ENCODE measurements at places on chromosomes 5 and 9. TPM values are rescaled to one million over a fixed set of nuclear protein-coding genes. Genes with fewer than 3 reads are reported as not detected.
A peak's percentile ranks its signal among the peaks of the same experiment; 100 is the strongest.

- DNase-seq = no peak
These were observed 106.6 kb downstream of the PLCXD3 start for GRCh38 chr5:41403846-41404245.

GRCh38 chr5:172659909-172660628, 19.0 kb downstream of the NEURL1B start:
- DNase-seq = peak; percentile 77

- DNase-seq = peak; percentile 27
These were observed 9.8 kb downstream of the PIK3R1 start for GRCh38 chr5:68225188-68225910.

- DNase-seq = no peak
These were observed 416.5 kb upstream of the TLE4 start for GRCh38 chr9:79155308-79155707.

DNA sequence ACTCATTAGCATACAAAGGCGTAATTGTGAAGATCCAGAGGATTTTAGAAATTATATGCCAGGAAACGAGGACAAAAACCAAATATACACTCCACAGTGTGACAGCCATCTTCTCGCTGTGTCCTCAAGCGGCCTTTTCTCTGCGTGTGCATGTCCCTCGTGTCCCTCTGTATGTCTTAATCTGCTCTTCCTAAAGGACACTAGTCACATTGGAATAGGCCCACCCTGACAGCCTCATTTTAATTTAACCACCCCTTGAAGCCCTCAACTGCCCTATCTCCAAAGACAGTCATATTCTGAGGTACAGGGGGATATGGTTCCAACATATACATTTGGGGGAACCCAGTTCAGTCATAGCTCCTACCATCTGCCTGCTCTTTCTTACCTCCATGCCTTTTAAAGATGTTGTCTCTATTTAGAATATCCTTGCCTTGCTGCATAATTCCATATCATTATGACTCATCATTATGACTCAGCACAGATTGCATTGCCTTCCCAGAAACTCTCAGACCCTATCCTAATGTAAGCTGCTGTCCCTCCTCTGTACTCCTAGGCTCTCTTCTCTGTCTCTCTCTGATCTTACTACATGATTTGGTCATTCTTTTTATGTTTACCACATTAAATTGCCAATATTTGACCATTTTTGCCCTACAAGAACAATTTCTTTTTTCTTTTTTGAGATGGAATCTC, 210.9 kb downstream of the AOPEP start:
- DNase-seq = no peak

- no peak for DNase-seq
These were observed 131.5 kb upstream of the OTULINL start for GRCh38 chr5:14450018-14450524.

- DNase-seq = no peak
These were observed 32.0 kb downstream of the UNC13B start for GRCh38 chr9:35193762-35194161.

- DNase-seq = no peak
These were observed 20.4 kb upstream of the SPTLC1 start for GRCh38 chr9:92135576-92135975.

DNA sequence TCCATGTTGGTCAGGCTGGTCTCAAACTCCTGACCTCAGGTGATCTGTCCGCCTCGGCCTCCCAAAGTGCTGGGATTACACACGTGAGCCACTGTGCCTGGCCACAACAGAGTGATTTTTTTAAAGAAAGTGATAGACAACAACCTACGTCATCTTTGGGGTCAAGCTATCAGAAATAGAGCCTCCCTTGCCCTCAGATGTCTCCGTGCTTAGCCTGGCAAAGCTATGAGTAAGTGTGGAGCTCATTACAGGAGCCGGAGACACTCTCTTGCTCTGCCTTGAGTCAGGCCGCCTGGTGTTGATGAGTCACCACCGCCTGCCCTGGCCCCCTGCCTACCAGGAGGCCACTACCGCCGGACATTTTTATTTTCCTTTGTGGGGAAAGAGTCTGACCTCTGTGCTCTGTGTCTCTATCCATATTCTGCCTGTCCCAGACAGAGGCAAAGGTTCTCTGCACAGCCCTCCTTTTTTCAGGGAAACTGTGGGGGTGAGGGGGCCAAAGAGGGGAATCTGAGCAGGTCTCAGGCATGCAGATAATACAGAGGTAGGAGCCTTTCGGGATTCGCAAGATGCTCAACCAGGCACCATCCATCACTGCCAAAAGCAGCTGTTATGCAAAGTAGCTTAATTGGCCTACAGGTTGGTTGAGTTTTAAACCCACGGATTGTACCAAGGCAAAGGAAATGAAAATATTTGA, 123.7 kb upstream of the CPEB4 start:
- DNase-seq = no peak

DNA sequence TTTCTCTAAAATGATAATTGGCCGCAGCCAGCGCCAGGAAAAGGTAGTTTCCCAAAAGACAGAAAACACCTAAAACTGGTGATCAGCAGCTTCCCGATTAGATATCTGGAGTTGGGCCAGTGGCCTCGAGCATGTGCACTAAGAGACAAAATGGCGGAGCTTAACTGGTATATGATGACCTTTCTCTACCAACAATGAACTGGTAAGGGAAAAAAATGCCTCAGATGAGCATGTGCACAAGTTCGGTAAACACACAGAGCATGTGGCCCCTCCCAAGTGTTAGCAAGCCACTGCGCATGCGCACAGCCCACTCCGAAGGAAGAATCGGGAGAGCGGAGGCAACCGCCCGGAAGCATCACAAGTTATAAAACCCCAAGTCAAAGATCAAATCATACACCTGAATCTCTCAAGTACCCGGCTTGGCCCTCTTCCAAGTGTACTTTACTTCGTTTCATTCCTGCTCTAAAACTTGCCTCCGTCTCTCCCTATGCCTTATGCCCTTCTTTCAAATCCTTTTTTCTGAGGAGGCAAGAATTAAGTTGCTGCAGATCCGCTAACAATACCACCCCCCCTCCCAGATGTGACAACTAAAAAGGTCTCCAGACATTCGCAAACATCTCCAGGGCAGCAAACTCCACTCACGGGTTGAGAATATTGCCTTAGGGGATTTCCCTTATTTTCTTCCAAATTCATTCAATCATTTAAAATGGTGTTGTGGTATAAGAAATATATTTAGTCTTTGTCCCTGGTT, 15.0 kb upstream of the PTBP3 start:
- DNase-seq = peak; percentile 86

DNA sequence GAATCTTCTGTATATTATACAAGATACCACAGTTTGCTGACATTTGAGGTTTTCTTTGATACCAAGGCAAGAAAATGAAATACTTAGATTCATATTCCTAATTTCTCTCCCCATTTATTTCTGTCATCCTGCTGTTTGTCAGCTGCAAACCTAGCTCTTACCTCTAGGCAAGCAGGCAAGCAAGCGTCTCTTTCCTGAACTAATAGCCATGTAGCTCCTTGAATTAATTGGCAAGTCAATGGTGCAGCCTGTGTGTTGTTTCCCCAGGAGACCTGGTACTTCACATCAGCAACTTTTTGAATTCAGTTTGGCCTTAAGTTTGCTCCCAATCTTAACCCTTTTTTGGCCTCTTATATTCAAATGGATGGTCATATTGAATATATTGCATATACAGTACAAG, 573.6 kb upstream of the ARRDC3 start:
- no peak for DNase-seq

- DNase-seq = no peak
These were observed 11.5 kb upstream of the PTPN3 start for GRCh38 chr9:109509611-109510010.

GRCh38 chr9:130114741-130115140, 57.5 kb upstream of the NCS1 start:
- no peak for DNase-seq

GRCh38 chr5:97162045-97162444, 19.6 kb upstream of the LIX1 start:
- DNase-seq = peak; percentile 72

DNA sequence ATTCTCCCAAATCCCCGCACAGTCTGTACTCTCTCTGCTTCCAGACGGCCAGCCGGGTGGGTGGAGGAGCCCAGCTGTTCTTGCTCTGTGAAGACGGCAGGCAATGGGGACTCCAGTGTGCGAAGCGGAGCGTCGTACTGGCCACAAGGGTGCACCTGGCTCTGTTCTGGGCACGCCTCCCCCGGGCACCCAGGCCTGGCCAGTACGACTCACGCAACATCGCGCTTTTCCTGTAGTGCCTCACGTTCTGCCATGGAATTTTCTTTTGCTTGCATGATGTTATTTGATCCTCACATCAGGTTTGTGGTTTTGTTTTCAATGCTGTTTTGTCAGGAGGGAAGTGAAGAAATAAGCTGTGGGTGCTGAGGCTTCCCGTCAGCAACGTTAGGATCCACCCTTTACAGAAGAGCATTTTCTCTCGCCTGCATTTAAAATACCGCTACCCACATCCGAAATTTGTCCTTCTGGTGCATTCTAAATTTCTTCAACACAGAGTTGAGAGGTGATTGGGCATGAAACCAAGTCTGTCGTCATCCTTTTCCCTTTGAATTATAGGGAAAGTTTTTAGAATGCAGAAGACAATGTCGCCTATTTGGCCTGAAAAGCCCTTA, 311.7 kb downstream of the TRIM36 start:
- DNase-seq = peak; percentile 74

GRCh38 chr9:102642651-102643050, 352.5 kb upstream of the CYLC2 start:
- DNase-seq = no peak

- no peak for DNase-seq
These were observed 204.5 kb downstream of the BRINP1 start for GRCh38 chr9:119164716-119165115.

GRCh38 chr9:112121633-112122032, 53.5 kb downstream of the SUSD1 start:
- DNase-seq = no peak

DNA sequence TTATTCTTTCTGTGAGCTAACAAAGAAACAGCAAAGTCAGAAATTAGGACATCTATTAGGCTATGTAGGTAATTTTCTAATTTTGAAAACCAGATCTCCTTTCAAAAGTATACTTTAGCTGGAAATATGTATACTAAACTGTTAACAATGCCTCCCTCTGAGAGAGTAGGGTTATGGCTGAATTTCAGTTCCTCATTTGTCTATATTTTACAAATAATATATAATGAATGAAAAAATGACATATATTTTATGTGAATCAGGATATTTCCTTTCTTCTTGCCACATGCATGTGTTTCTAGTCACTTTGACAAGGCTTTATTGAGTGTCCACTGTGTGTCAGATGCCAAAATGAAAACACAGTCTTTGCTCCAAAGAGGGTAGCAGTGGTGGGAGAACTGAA, 15.4 kb downstream of the HACD4 start:
- DNase-seq = no peak

DNA sequence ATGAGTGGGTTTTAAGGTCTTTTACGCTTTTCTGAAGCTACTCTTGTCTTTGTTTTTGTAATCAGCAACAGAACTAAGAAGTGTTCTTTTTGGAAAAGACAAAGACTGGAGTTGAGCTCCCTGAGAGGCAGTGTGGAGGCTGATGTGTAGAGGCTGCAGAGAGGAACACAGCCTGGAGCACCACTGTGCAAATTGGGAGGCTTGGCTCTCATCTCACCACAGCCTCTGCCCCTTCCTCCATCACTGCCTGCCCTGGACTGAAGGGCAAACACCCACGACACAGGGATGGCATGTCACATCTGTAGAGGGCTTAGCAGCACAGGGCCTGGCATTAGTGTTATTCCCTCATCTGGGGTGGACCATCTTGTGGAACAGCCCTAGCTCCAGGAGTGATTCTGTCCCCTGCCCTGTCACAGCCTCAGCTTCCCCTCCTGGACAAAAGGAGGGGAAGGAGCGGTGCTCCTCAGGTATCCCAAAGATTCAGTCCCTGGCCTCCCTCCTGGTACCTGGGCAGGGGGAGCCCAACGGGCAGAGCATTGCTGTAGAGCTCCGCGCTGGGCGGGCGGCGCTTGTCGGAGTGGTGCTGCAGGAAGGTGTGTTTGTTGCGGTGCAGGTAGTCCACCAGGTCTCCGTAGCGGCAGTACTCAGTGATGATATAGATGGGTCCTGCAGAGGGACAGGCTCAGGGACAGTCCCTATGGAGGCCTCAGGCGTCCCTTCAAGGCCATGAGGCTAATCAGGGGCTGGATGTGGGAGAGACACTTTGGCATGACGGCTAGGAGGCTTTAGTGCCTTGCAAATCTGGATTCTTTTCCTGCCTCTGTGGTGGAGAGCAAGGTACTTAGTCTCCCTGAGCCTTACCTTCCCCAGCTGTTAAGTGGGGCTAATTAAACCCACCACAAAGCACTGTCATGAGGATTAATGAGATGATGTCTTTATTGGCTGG, 32.8 kb downstream of the PDGFRB start:
- peak; percentile 2 for DNase-seq

DNA sequence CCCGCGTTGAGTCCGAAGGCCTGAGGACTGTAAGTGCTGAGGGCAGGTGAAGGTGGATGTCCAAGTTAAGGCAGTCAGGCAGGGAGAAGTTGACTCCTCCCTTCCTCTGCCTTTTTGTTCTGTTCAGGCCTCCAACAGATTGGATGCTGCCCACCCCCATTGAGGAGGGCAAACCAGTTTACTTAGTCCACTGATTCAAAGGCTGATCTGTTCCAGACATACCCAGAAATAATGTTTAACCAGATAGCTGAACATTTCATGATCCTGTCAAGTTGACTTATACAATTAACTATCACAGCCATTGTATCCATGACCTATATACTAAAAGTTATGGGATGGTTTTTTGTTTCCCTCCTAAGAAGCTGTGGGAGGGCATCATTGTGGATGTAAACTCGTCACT, 8.3 kb upstream of the TEX48 start:
- no peak for DNase-seq

DNA sequence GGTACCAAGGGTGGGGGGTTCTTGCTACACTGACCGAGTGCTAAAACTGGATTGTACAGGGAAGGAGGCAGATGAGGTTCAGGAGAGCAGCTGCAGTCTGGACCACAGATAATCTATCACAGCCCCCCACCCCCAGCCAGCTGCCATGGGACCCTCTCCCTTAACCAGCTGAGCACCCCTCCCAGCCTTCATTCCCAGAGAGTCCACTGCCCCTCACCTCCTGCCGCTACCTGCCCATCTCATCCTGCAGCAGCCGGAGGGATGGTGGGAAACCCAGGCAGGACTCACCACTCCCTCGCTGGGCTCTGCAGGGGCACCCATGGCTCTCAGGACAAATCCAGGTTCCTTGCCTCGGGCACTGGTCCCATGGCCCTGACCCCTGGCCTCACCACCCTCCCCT, 66.7 kb downstream of the MRPL36 start:
- DNase-seq = no peak

DNA sequence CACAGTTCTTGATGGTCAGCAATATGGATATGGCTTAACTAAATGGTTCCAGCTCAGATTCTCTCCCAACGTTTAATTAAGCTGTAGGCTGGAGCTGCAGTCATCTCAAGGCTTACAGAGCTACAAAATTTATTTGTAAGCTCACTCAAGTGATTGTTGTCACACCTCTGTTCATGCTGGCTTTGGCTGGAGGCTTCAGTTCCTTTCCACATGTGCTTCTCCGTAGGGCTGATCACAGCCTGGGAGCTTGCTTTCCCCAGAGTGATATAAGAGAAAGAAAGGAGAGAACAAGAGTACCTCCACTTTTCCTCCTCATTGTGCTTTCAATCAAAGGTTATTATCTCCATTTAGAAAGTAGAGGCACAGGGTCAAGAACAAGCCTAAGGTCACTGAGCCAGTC, 182.7 kb upstream of the KCNN2 start:
- no peak for DNase-seq

Gene PLCXD3
- total RNA-seq = 13.9 TPM

Gene PCDHGA12
- total RNA-seq = 13.0 TPM

Gene CFAP90
- 5.1 TPM for total RNA-seq

Gene PCDHA6
- total RNA-seq = 9.0 TPM

Gene IL3
- not detected for total RNA-seq

Gene SLC27A6
- 0.59 TPM for total RNA-seq

Gene EIF4E1B
- 12.6 TPM for total RNA-seq

Gene LCN2
- total RNA-seq = not detected

Gene INSL4
- not detected for total RNA-seq

Gene CCDC192
- total RNA-seq = not detected
